ENCODE measurements at places on chromosomes 7 and 10.
A peak's percentile ranks its signal among the peaks of the same experiment; 100 is the strongest.

GRCh38 chr10:79342295-79342761, 4.9 kb upstream of the PPIF start:
- DNase-seq: no peak

DNA sequence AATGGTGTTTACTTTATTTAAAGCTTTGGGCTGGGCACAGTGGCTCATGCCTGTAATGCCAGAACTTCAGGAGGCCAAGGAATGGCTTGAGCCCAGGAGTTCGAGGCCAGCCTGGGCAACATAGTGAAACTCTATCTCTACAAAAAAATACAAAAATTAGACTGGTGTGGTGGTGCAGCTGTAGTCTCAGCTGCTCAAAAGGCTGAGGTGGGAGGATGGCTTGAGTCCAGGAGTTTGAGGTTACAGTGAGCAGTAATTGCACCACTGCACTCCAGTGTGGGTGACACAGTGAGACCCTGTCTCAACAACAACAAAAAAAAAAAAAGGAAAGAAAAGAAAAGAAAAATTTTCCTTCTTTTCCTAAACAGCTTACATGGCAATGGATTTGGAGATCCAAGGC, 22.0 kb downstream of the SLC16A9 start:
- DNase-seq: no peak

DNA sequence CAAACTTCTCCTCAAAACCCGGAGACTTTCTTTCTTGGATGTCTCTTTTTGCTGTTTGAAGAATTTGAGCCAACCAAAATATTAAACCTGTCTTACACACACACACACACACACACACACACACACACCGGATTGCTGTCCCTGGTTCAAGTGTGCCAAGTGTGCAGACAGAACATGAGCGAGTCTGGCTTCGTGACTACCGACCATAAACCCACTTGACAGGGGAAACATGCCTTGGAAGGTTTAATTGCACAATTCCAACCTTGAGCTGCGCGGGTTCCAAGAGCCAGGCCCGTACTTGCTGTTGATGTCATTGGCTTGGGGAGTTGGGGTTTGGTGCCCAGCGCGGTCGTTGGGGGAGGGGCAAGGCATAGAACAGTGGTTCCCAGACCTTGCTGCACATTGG, 1.7 kb downstream of the EGFR start:
- peak; percentile 34 for DNase-seq

- DNase-seq: no peak
These were observed 1.5 kb downstream of the CYP3A7 start for GRCh38 chr7:99733448-99733847.

- DNase-seq: no peak
These were observed 106.5 kb downstream of the HTR7 start for GRCh38 chr10:90751107-90751997.

DNA sequence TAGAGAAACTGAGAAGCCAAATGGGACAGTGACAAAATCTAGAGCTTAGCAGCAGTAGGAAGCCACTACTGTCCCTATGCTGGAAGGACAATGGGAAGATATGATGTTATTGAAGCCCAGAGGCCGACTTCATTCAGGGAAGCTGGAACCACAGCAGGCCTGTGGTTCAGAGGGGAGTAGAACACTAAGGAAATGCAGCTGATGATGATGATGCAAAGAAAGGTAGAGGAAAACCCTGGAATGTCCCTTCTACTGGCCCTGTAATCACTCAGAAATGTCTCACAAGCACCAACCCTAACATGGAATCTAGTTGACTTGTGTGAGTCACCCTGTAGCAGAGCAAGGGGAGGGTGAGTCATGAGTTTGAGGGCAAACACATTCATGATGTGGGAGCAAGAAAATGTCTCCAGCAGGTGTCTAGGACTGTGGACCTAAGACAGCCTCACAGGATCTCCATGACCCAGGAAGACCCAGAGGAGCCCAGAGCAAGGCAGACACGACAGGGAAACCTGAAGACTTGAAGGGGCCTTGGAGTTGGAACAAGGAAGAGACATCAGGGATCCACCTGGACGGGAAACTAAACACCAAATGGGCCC, 37.0 kb upstream of the LRRC17 start:
- no peak for DNase-seq

DNA sequence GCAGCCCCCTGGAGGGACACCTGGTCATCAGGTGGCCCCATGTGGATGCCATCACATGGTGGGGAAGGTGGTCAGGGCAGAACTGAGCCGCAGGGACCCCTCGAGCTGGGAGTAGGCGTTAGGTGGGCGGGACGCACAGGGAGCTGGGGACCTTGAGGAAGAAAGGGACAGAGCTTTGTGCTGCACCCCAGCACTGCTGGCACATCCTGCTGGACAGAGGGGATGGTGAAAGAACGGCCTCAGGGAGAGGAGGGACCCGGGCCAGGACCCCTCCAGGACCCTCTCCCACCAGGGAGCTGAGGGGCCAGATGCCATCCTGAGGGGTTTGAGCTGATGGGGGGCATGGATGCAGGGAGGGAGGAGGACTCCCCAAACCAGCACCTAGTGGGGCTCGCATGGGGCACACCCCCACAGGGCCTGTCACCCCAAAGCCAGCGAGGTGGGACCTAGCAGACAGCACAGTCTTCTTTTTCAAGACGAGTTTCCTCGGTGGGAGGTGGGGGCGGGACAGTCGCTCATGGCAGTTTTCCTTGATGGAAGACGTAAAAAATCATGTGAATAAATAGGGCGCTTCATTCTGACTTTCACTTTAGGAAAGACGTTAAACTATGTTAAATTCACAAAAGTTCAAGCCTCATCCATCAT, 43.3 kb downstream of the STK32C start:
- no peak for DNase-seq

GRCh38 chr10:73591935-73592699, 975 bp upstream of the USP54 start:
- no peak for DNase-seq

GRCh38 chr10:48684792-48685623, at the start of gene WDFY4:
Gene WDFY4, plus strand, starts transcription at chr10:48684873. Its CDS starts 24,860 bp downstream, at chr10:48709733.
- no peak for DNase-seq

GRCh38 chr7:29274146-29275017, 79.8 kb downstream of the CHN2 start:
- no peak for DNase-seq

DNA sequence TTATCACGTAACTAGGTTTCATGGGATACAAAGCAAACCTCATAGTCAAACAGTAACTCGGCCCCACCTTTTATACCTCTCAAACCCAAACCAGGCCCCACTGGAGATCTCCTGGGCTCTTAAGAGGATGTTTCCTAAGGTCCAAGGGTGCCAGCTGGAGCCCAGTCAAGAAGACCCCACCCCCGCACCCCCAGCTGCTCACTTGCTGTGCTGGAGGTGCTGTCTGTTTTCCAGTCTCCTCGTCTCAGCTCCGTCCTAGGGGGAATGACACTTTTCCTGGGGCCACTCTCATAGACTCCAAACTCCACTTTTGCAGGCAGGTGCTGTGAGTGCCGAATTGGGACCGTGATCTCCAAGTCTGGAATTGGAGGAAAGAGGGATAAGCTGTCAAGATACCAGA, 22.7 kb upstream of the TM9SF3 start:
- DNase-seq: no peak

- no peak for DNase-seq
These were observed 209.5 kb upstream of the INHBA start for GRCh38 chr7:41912426-41912825.

- DNase-seq: no peak
These were observed 986.4 kb downstream of the REEP3 start for GRCh38 chr10:64507651-64508028.

DNA sequence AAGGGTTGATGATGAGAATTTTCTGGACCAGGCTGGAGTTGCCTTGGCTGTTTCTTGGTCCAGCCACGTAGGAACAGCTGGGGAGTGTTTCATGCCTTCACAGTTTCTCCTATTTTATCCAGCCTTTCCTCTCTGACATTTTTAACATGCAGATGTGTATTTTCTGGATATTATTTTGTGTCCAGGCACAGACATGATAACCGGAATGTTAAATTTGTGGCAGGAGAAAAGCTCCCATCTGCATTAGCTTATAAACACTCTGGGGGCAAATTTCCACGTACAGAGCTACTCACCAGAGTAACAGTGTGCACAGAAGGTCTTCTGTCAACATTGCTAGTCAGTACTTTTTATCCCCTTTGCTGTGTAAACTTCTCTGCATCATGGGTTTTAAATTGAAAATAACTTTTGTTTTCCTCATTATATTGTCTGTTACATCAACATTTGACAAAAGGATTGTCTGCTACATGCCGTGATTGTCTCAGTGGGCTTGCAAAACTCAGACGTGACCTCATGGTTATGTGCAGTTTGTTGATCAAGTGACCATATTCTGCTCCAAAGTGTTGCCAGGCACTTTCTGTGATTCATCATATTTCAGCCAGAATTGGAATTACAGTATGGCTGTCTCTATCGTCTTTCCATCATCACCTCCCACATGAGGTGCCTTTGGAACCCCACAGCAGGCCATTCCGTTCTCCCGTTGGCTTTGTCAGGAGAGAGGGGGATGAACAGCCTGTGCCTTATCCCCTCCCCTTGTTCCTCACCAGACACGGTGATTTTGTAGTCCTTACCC, 41.4 kb downstream of the INSYN2A start:
- DNase-seq: no peak

GRCh38 chr10:68666280-68666760, 54.7 kb upstream of the CCAR1 start:
- DNase-seq: no peak

GRCh38 chr10:30554440-30554825, 75.1 kb downstream of the LYZL2 start:
- DNase-seq: no peak

- no peak for DNase-seq
These were observed 89.6 kb downstream of the AUTS2 start for GRCh38 chr7:69687739-69688433.

DNA sequence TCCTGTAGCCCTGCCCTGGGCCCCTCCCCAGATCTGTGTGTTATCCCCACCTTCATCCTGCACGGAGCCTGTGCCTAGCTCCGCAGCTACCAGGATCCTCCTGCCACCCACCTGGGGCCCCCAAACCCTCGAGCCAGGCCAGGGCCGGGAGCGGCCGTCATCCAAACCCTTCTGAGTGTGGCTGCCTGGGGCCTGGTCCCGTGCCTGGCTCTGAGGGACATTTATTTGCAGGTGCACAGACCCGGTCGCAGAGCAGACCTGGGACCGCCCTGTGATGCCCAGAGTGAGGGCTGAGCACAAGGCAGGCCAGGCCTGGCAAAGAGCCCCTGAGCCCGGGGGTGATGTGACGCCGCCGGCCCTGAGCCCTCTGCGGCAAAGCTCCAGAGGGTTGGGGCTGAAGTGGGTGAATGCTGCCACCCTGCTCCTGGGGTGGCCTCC, 27.4 kb upstream of the INPP5A start:
- no peak for DNase-seq

DNA sequence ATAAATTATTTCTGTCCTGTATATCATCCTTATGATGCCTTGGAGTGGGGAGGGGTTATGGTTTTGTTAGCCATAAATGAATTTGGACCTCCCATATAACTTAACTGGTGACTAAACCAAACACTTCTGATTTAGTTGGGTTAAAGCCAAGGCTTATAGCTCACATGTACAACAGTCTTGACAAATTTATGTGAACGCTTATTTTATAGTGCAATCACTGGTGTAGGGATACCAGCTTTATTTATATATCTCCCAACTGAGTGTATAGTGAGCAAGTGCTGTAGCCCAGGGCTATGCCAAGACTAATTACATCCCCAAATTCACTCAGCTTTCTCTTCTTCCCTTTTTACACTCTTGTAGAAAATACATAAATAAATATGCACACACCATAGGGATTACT, 956.2 kb downstream of the SORCS3 start:
- no peak for DNase-seq

DNA sequence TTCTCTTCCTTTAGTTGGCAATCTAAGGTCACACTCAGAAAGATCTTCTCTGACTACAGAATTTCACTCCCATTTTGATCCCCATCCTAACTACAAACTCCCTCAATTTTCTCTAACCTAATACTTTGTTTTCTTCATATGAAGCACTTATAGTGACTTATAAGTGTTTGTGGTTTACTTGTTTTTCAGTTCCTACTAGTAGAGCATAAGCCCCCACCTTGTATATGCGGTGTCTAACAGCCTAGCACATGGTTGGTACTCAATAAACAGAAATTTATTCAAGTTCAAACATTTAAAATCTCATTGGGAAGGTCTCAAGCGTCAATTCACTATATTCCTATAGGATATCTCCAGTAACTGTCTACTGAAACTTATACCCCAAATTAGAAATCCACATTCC, 35.2 kb downstream of the ANKRD26 start:
- no peak for DNase-seq

- DNase-seq: no peak
These were observed 73.3 kb upstream of the COL13A1 start for GRCh38 chr10:69728335-69728870.

GRCh38 chr10:21990449-21990848, 13.1 kb downstream of the DNAJC1 start:
- DNase-seq: no peak

DNA sequence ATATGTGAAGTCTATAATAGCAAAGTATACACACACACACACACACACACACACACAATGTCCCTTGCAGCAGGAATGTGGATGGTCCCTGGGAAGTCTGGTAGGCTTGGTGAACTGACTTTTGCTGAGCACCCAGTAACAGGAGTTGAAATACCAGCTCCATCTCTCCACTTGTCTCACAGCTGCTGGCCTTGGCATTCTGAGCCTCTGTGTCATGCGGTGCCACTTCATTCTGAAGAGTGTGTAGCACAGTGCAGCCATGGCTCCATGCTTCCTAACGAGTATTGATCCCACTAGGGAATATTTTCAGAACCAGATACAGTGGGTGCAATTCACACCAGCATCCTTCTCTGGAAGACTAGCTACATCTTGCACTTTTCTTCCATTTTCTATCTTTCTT, 192.4 kb downstream of the ADARB2 start:
- DNase-seq: peak; percentile 27

GRCh38 chr7:154372011-154372601, 319.9 kb downstream of the DPP6 start:
- no peak for DNase-seq

- DNase-seq: no peak
These were observed 97.7 kb upstream of the EFCAB10 start for GRCh38 chr7:105678811-105679495.

DNA sequence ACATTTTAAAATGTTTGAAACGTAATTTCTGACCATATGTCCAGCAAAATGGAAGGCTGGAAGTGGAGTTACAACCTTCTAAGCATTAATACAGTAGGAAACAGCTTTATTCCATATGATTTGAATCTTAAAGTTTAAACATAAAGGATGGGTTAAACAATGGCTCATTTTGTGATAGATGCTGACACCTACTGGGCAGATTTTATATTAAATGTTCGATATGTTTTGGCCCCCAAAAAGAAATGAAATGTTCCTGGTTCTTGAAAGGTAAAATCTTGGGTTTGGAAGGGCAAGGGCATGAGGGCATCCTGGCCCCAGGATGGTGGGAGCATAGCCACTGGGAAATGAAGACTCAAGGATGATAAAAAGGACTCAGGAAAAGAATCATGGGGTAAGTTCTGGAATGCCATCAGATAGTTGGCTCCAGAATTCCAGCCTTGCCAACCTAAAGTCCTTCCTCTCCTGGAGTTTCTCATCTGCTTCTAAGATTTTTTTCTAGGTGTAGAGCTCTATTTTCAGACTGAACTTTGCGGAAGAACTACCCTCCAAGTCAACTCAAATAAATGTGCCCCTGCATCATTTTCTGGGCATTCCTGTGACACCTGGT, 34.6 kb upstream of the SLC35G1 start:
- no peak for DNase-seq

- no peak for DNase-seq
These were observed 87.3 kb upstream of the CYTH3 start for GRCh38 chr7:6359734-6360133.

- DNase-seq: no peak
These were observed 964.7 kb downstream of the LRMDA start for GRCh38 chr10:76396134-76396533.

GRCh38 chr10:1142596-1142995, 86.4 kb downstream of the WDR37 start:
- no peak for DNase-seq
